Stimulated activated CD4-positive, alpha-beta T cell treated with anti-CD3 and anti-CD28 coated beads, Interleukin-15, amount 100 ng/mL, for 24 hours (primary cell): ENCODE measurements at places on chromosomes 16 and 17.

GRCh38 chr17:79737922-79738578 is 7.3 kb downstream of the ENPP7 start:
- no peak for DNase-seq

GRCh38 chr16:22183901-22184614 is 21.8 kb downstream of the SDR42E2 start:
- DNase-seq = no peak

DNA sequence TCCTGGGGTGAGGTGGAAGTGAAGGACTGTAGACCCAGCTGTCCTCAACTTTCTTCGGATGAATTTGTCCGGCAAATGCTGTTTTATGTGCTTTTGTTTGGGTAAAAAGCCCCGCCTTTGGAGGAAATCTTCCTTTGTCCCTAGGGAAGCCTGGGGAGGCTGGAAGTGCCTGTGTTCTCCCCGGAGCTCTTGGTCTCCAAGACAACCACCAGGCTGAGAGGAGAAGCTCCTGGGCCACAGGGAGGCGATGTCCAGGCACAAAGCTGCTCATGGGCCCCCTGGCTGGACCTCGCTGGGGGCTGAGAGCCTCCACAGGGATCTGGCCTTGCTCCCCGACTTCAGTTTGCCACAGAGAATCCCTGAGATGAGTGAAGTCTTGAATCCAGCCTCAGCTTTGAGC is 293.1 kb upstream of the N4BP1 start:
- no peak for DNase-seq

DNA sequence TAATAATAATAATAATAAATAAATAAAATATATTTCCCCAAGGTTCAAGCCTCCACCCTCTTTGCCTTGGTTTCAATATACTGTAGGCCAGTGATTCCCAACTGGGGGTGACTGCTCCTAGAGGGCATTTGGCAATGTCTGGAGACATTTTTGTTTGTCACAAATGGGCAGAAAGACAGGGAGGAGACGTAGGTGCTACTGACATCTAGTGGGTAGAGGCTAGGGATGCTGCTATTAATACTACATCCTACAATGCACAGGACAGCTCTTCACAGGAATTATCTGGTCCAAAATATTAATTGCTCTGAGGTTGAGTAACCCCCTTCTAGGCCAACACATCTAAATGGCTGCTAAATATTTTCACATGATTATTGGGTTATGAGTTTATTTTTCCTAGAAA is 12.8 kb upstream of the PRR14 start:
- no peak for DNase-seq

- peak; percentile 6 for DNase-seq
Measured at GRCh38 chr17:67549820-67550219, 167.9 kb upstream of the NOL11 start.
